ENCODE measurements at places on chromosomes 5 and 9.
A peak's percentile ranks its signal among the peaks of the same experiment; 100 is the strongest.

DNA sequence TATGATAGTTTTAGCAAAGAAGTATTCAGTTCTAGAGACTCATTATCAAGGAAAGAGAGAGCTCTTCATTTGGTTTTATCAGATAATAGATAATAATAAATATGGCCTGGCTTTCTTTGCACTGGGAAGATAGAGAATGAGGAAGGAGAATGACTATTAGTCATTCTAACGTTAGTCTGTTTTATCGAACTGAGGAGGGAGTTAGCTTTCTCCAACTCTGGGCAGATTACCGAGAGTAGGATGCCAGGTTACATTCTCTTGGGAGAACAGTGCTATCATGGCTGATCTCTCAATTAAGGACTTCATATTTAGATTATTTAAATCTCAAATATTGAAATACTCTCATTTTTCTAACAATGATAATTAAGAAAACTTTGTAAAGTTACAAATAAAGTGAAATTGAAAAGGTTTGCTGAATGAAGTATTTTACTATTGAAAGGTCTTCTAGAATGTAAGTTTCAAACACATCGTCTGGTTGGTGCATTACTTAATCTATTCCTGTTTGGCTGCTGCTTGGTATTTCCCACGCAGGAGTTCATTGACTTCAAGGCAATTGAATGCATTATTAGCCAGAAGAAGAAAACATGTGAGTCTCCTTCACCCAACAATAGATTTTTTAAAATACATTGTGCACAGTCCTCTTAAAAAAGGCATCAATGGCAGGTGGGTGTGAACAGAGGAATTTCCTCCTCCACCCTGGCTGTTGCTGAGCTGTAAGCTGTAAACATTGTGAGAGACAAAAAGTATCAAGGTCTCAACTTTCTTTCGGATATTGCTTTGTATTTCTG lies 140.8 kb downstream of the C9orf152 start:
- no peak for DNase-seq

GRCh38 chr9:1047591-1048230 lies 2.4 kb upstream of the DMRT2 start:
- DNase-seq = no peak

DNA sequence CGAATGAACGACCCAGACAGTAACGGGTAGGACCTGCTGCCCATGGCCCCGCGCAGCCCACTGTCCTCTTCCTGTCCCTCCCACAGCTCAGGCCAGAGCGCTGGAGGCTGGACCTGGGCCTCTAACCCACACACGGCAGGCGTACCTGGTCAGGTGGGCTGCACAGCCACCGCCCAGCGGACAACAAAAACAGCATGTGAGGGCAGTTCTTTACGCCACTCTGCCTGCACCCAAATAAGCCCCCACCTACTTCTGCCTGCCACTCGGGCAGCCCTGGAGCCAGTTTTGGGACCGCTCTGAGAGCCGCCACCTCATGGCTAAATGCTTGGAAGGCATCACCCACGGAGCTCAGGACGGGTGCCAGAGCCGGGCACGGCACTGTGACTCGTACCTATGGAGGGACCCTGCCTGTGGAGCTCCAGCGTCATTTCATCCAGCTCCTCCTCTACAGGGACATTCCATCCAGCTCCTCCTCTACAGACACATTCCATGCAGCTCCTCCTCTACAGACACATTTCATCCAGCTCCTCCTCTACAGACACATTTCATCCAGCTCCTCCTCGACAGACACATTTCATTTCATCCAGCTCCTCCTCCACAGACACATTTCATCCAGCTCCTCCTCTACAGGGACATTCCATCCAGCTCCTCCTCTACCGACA lies 18.9 kb downstream of the CLPTM1L start:
- DNase-seq = no peak

GRCh38 chr5:140549237-140550144 lies 2.0 kb downstream of the EIF4EBP3 start:
- peak; percentile 17 for DNase-seq

- no peak for DNase-seq
These were observed 80.3 kb downstream of the GADD45G start for GRCh38 chr9:89684912-89685636.

DNA sequence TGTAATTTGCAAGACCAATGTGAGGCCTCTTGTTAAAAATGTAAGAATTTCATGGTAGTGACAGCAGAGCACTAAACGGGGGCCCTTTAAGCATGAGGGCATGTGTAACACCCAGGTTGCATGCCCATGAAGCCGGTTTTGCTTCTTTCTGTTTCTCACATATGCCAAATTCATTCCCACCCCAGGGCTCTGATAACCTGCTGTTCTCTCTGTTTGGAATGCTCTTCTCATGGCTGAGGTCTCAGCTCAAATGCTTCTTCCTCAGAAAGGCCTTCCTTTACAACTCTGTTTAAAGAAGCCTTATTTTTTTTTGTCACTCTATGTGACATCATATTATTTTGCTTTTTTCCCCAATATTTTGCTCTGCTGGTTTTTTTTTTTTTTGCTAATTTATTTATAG lies 369.0 kb downstream of the KIAA0825 start:
- no peak for DNase-seq
